GM12892 (cell line): ENCODE measurements at places on chromosomes 1 and 21.
A peak's percentile ranks its signal among the peaks of the same experiment; 100 is the strongest.

- peak; percentile 15 for DNase-seq
These were observed 61.0 kb downstream of the DNTTIP2 start for GRCh38 chr1:93817819-93818569.

DNA sequence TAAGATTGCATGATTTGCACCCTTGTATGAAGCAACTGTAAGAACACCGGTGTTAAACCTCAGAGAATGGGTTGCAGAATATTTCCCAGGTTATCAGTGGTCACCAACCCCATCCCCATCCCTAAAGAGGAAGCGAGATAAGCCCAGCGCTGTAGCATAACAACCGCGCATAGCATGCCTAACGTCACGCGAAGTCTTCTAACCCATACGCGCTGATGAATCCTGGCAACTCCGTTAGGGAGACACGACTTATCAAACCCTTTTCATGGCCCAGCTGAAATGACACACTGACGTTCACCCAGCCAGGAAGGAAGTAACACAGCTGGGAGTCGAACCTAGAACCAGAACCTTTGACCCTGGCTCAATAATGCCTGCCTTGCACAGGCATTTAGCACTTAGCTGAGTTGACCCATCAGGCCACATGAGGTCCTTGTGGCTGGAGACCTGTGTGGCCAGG, 24.2 kb downstream of the TMEM51 start:
- no peak for DNase-seq

DNA sequence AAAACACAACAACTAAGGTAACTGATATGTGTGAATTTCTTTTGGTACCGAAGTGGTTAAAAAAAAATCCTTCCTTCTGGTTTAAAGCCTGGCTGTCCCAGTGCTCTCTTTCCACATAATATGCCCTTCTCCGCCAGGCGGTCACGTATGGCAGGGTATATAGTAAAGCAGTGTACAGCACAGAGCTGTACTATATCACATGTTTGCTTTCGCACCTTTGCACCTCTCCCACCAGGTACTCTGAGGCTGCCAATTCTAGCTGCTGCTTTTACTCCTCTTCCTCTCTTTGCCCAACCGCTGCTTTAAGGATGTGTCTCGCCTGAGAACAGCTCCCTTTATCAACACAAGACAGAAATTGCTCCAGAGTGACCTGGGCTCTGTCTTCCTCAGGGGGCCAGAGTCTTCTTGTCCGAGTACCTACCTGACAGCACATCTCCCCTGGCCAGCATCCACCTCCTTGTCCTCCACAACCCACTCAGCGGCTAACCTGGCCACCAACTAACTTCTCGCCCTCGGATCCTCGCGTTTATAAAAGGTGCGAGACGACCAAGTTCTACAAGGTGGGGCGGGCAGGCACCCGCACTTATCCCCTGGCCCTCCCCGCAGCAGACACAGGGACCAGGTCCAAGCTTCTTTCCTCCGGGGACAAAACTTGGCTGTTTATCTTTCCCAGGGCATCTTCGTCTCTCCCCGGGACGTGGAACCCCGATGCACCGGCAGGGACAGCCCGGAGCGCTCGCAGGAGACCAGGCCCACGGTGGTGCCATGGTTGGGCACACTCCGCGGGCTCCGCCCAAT, 1.6 kb downstream of the COLGALT2 start:
- no peak for DNase-seq

- DNase-seq = no peak
These were observed 19.9 kb upstream of the SLC35F3 start for GRCh38 chr1:233884461-233885151.

DNA sequence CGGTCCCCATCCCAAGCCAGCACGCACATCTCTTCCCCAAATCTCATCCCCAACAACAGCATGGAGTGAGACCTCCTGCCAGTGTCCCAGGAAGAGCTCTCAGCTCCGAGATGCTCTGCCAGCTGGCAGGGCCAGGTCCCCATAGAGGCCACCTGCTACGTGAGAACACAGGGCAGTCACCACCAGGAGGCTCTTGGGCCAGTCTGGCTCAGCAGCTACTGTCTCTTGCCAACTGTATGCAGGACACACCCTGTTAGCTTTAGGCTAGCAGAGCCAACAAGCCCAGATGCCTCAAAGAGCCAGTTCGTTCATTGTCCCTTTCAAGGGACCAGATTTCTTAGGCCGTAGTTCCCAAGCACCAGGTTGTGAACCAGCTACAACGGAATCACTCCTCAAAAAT, 36.9 kb downstream of the FBXO2 start:
- no peak for DNase-seq

GRCh38 chr1:17370618-17371017, 1.4 kb upstream of the PADI6 start:
- DNase-seq = no peak

GRCh38 chr1:43450251-43450941, 3.3 kb downstream of the HYI start:
- no peak for DNase-seq

- no peak for DNase-seq
These were observed 123.9 kb downstream of the RRAGC start for GRCh38 chr1:38735651-38736161.

GRCh38 chr21:43867332-43867703, 2.3 kb downstream of the AGPAT3 start:
- no peak for DNase-seq

GRCh38 chr1:213103377-213104306, 52.6 kb downstream of the RPS6KC1 start:
- no peak for DNase-seq

- DNase-seq = no peak
These were observed 228.2 kb downstream of the COP1 start for GRCh38 chr1:175978926-175979325.

- DNase-seq = peak; percentile 62
These were observed 5.7 kb upstream of the ZDHHC18 start for GRCh38 chr1:26820784-26821269.

GRCh38 chr21:31172328-31172727, 134.1 kb upstream of the KRTAP19-8 start:
- DNase-seq = no peak

DNA sequence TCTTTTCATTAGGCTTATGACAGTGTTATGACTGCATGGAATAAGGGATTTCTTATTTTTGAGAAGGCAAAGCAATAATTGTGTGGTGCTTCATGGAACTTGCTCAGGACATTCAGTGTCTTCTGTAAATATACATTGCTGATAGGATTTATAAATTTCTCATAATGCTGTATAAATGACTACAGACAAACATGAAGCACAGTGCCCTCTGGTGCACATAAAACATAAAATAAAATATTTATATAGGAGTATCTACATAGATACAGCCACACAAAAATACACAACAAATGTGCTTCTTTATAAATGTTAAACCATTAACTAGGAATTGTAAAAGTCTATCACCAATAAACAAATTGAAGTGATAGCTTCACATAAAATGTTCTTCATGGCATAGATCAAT, 24.1 kb downstream of the BRINP3 start:
- DNase-seq = no peak

GRCh38 chr1:216047811-216048572, 375.3 kb downstream of the USH2A start:
- no peak for DNase-seq

- DNase-seq = no peak
These were observed 28.8 kb downstream of the SERBP1 start for GRCh38 chr1:67401443-67401842.

DNA sequence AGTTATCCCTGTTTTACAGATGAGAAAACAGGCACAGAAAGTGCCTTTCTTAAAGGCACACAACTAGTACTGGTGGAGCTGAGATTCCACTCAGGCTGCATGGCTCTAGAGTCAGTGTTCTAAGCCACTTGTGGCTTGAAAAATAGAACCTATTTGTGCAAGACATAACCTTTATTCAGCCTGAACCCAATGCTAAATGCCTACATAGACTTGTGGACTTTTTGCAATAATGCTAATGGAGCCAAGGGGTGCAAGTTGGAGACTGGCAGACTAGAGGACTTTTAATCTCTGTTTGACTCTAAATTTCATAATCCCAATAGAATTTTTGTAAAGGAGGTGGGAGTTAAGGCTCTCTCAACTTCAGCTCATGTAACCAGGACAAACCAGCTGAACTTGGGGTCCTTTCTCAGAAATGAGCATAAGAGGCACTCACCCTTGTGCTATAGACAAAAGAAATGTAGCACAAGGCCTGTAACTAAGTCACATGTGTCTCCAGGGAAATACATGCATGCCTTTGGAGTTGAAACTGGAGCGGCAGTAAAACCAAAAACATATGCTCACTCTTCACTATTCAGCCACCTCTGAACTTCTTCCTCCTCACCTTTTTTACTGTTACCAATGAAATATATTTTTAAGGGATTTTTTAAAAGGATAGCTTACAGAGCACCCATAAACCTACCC, 43.0 kb upstream of the AK4 start:
- DNase-seq = no peak

DNA sequence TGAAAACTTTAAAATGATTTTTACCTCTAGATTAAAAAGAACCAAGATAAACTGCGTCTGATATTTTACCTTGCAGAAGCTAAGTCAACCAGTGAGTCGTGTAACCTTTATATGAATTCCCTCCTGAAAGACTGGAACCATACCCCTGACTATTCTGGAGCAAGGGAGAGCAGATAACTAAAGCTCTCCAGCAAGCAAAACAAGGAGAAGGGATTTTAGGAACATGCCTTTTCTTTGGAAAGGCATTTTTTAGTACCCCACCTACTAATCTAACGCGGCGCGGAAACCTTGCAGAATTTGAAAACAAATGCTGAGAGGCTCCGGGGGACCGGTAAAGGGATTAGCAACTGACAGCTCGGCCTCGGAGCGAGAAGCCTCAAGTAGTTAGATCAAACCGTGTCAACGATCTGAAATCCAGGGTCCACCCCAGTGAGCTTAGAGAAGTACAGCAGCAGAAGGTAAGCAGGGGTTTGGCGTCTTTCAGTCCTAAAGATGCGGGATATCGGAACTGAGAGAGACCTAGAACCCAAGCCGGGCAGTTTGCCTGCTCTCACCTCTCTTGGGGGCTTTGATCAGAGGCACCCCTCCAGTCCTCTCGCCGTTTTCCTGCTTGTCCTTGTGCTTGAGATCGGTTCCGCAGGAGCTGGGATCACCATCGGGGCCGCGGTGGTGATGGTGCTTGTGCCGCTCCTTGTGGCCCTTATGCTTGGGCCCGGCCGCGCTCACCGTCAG, 954 bp downstream of the RSBN1 start:
- peak; percentile 9 for DNase-seq
